ENCODE measurements at places on chromosomes 7 and 10.
A peak's percentile ranks its signal among the peaks of the same experiment; 100 is the strongest.

- no peak for DNase-seq
Observed at GRCh38 chr10:1289591-1289990, 233.4 kb downstream of the WDR37 start.

GRCh38 chr10:79926037-79926436 is 22.9 kb downstream of the SFTPD start:
- DNase-seq: no peak

DNA sequence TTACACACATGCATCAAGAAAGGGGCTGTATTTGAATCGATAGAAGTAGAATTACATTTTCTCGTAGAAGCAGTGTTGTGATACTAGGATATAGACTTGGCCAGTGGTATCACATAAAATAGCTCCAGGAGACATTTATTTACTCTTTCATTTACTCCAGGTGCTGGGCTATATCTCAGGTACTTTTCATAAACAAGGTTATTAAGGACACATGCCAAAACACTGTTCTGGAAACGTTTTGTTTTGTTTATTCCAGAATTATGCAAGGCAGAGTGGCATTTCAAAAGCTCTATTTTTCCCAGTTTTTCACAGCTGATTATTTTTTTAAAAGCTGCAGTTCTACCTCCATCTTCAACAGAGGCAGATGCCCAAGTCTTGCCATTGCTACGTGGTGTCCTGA is 37.8 kb upstream of the SEC61G start:
- DNase-seq: no peak

GRCh38 chr7:77657427-77658224 is 38.6 kb upstream of the RSBN1L start:
- no peak for DNase-seq

GRCh38 chr7:50264908-50265307 is 39.6 kb upstream of the IKZF1 start:
- DNase-seq: no peak

DNA sequence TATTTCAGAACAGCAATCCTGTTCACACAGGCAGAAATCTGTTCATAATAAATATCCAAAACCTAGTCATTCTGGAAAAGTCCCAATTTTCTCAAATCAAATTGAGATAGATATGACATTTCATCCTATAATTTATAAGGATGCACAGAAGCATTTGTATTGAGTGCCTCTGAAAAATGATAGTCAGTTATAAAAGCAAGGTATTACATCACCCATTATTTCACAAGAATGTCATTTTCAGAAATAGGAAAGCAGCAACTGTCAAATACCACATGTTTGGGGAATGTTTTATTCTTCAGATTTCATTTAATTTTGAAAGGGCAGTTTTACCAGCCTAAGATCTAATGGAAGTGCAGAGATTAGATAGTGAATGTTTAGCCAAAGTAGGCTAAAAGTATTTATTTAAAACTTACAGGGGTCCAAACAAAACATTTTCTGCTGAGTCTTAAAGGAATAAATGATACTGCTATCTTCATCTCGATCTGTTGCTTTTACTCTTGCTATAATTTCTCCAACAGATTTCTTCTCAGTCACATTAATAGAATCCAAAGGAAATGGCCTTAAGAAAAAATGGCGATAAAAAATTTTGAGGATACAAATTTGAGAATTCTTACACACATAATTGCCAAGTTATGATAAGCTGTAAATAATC is 185.8 kb downstream of the HGF start:
- DNase-seq: no peak

- no peak for DNase-seq
Observed at GRCh38 chr7:4190010-4190981, 491.8 kb upstream of the FOXK1 start.

- DNase-seq: no peak
Observed at GRCh38 chr7:84264396-84264795, 69.8 kb upstream of the SEMA3A start.

DNA sequence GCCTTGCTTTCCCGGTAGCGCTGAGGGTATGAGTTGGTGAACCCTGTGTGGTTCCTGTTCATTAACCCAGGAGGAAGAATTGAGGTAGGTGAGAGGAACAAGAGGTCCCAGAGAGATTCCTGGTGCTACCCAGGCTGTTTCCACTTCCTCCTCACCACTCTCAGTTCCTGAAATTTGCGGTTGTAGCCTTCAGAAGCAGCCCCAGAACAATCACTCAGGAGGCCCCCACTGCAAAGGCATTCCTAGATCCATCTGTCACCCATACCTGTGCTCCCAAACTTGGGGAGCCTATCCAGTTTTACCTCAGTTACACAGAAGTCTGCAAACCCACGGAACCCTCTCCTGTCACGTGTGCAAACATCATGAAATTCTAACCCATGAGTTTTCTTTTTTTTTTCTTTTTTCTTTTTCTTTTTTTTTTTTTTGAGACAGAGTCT is 9.0 kb upstream of the PIP4K2A start:
- DNase-seq: no peak

DNA sequence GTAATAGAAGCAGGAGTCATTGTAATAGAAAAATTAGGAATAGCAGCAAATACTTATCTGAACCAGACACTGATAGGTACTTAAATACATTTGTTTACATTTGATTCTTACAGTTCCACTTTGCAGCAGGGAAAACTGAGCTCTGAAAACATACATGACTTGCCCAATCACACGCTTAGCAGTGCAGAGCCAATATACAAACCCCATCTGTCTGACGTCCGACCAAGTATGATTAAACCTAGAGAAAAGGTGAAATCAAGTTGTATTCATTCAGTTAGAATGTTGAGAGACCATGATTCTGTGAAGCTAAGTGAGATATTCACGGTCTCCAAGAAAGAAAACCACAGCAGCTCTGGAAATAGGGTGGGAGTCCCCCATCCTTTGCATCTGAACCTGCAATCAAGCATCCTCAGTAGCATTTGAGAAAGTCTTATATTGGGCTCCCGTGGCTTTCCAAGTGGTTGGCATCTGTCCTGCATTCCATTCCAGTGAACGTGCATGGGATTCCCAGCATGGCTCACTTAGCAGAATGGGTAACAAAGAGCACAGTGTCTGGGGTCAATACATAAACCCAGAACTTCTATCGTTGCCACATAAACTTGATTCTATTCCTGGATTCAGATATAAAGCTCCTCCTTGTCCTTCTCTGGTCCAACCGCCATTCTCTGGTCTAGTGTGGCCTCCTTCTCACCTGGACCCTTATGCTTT is 148.7 kb upstream of the RSU1 start:
- no peak for DNase-seq

DNA sequence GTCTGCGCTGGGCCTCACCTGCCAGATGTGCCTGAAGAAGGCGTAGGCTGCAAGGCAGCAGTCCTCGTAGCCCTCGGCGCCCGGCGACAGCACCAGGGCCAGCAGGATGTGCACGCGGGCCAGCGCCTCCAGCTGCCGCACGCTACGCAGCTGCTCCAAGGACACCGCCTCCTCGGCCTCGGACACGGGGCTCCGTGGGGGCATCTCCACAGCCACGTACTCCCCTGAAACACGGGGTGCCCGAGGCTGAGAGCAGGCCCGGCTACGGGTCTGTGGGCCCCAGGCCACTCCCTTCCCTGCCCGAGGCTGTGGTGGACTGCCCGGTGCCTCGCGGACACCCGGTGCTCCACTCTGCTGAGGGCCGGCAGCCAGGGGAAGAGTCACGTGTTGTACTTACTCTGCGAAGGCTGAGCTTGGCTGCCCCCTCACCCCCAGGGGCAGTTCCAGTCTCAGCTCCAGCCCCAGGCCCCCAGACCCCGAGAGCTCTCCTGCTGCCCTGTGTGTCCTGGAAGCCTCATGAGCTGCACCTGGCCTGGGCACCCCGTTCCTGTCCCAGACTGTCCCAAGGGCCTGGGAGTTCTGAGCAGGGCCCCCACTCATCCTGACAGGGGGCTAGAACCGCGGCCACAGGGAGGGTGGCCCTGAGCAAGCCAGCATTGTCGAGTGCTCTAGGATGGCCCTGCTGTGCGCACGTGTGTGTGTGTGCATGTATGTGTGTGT is 62.8 kb downstream of the CFAP46 start:
- no peak for DNase-seq

DNA sequence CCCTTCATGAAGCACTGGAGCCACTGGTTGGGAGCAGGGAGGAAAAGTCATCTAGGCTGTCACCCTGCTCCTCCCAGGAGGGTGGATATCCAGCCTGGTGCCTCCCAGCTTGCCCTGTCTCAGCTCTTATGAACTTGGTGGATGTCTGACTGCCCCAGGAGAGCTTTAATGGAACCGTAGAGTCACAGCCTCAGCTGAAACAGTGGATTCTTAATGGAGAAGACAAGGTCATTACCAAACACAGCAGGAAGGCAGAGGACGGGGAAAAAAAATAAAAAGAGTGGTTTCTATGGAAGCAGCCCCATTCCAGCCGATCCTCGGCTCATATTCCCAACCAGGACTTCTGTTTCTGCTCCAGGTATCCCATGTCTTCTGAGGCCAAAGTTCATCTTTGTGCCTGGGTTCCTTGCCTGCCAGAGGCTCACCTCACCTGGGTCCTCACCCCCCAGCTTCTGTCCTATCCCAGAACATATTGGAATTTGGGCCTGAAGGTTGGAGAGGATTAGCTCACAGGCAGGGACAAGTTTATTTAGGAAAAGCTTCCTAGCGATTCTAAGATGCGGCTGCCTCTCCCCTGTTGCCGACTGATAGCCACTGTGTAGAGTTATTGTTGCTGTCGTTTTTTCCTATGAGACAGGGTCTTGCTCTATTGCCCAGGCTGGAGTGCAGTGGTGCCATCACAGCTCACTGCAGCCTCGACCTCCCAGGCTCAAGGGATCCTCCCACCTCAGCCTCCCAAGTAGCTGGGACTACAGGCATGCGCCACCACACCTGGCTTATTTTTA is 15.6 kb downstream of the CCL26 start:
- DNase-seq: no peak

DNA sequence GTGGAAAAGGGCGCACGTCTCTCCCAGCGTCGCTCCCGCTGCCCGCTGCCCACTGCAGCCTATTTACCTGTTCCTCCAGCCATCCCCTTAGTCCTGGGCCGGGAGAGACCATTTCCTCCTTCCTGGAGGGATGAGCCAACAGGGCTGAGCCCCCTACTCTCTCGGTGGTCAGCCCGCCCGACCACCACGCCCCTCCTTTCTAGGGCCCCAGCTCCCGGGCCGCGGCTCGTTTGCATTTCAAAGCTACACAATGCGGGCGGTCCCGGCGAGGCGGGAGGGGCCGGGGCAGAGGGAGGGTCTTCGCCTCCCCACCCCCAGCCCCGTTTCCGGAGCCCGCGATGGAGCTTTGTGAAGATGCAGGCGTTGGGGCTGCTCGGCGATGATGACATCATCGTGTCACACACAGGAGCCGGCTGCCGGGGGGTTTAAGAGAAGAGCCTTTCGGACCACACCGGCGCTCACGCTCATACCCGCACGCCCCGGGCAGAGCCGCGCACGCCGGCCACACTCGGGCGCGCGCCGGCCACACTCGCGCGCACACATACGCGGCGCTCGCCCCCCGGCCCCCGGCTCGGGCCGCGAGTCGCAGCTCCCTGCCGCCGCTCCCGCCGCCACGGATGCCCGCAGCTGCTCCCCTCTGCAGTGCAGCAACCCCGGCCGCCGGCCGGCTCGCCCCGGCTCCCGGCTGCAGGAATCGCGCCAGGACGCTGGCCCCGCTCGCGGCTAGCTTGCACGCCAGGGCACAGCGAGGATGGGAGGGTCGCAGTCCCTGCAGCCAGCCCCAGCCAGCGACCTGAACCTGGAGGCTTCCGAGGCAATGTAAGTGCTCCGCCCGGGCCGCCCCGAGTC is 107.7 kb upstream of the BTBD16 start:
- DNase-seq: peak; percentile 12

- DNase-seq: no peak
Observed at GRCh38 chr10:26555719-26556368, 117.7 kb downstream of the APBB1IP start.

GRCh38 chr10:100562008-100562672 is 26.4 kb downstream of the HIF1AN start:
- peak; percentile 41 for DNase-seq

GRCh38 chr10:126123466-126123865 is 227.1 kb downstream of the FANK1 start:
- DNase-seq: no peak

GRCh38 chr7:21128062-21128817 is 299.6 kb upstream of the SP4 start:
- no peak for DNase-seq

- DNase-seq: no peak
Observed at GRCh38 chr10:97759158-97759887, 12.5 kb downstream of the SFRP5 start.

DNA sequence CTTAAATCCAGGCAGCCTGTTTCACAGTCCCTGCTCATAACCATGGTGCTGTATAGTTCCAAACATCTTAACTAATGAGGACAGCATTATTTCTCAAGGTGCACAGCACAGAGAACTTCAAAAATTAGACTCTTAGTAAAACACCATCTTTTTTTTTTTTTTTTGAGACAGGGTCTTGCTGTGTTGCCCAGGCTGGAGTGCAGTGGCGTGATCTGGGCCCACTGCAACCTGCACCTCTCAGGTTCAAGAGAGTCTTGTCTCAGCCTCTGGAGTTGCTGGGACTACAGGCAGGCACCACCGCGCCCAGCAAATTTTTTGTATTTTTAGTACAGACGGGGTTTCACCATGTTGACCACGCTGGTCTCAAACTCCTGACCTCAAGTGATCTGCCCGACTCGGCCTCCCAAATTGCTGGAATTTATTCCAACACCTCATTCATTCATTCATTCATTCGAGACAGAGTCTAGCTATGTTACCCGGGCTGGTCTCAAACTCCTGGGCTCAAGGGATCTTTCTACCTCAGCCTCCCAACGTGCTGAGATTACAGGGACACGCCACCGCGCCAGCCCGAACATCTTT is 507 bp upstream of the TMEM254 start:
- no peak for DNase-seq

DNA sequence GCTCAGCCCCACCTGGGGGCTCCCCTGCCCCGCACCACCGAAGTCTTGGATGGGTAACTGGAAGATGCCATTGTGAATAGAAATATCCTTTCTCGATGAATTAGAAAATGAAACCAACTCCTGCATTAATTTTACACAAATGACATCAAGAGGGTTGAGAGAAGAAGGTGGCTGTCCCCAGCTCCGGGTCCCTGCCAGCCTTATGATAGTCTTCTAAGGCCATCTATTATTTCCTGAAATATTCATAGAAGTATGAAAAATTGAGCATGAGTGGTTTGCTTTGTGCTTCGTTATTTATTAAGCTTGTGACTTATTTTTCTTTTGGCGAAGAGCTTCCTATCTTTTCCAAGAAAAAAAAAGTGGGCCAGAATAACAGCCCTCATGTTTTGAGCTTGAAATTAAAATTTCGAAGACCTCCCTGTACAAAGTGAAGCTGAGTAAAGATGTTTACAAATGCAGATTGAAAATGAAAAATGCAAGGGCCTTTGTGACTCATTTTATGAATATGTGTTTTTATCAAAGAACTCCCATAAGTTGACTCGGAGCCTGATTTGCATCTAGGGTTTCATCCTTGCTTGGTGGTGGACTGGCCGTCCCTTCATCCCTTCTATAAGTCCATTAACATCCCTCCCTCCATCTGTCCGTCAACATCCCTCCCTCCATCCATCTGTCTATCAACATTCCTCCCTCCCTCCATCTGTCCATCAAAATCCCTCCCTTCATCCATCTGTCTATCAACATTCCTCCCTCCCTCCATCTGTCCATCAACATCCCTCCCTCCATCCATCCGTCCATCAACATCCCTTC is 20.5 kb upstream of the CFAP46 start:
- no peak for DNase-seq

- DNase-seq: no peak
Observed at GRCh38 chr7:139915864-139916716, 87.0 kb downstream of the TBXAS1 start.

Data from NCI-H2107 (cell line).